Effector memory CD8-positive, alpha-beta T cell (primary cell): ENCODE measurements at places on chromosomes 16 and 17.

- peaks cover 70% of the 10 kb centered on the region for H3K27me3 ChIP-seq
- H3K36me3 ChIP-seq, result no peaks in the 10 kb centered on the region
- peaks cover 18% of the 10 kb centered on the region for H3K4me1 ChIP-seq
- no peak overlapping the region for H3K27ac ChIP-seq
- H3K4me3 ChIP-seq, result peak overlapping the region; percentile 61
These were observed 1.2 kb downstream of the EPN3 start for GRCh38 chr17:50533720-50534148.

DNA sequence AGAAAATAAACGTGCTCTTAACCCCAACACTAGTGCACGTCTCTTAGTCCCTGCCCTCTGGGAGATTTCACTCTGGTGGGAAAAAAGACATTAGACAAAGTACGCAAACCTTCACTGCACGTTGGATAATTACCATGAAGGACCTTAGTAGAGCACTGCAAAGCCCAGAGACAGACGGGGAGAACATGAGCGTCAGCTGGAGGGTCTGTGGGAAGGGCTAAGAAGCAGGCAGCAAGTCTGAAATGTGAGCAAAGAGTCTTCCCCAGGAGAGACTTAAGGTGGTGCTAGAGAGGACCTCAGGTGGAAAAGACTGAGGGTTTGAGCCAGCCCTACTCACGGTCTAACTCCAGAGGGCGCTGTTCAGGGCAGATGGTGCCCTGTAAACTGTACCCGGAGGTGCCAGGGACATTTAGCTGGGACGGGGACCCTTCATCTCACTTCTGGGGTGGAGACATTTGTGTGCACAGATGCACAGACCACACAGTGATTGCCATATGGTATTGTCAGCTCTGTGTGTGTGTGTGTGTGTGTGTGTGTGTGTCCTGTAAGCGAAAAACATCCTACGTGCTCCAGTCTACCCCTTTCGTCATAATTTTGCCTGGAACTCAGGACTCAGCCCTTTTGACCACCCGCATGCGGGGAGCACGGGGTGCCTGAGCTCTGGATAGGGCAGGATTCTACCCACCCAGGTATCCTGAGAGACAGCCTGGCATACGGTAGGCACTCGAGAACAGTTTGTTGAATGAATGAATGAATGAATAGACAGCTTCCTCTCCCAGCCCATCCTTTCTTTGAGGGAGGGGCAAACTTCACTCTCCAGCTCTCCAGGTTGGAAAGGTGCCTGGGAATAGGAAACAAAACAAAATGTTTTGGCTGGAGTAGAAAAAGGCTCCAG lies 10.1 kb upstream of the STAC2 start:
- peaks cover 43% of the 10 kb centered on the region for H3K4me1 ChIP-seq
- H3K4me3 ChIP-seq, result no peak overlapping the region
- H3K36me3 ChIP-seq, result peaks cover 3% of the 10 kb centered on the region
- peak overlapping the region; percentile 65 for H3K27ac ChIP-seq
- peaks cover 18% of the 10 kb centered on the region for H3K27me3 ChIP-seq

DNA sequence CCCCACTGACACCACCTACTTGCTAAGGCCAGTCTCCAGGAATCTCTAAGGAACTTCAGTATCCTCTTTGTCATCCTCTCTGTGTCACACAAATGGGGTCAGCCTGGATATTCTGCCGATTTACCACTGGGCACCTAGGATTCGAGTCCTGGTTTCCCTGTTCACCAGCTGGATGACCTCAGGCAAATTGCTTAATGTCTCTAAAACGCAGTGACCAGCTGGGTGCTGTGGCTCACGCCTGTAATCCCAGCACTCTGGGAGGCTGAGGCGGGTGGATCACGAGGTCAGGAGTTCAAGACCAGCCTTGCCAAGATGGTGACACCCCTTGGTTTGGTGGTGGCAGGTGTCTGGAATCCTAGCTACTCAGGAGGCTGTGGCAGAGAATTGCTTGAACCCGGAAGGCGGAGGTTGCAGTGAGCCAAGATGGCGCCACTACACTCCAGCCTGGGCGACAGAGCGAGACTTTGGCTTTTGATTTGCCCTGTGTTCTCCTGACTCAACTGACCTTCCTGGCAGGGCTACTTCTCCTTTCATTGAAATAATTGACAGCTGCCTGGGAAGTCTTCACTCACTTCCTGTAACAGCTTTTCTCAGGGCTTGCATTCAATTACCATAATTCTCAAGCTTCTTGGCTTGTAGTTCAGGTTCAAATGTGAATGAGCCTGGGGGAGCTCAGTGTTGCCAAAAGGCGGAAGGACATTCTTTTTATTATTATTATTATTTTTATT lies 15.4 kb downstream of the SYCE1L start:
- peaks cover 10% of the 10 kb centered on the region for H3K4me1 ChIP-seq
- H3K4me3 ChIP-seq, result no peak overlapping the region
- H3K36me3 ChIP-seq, result peaks cover 8% of the 10 kb centered on the region

- no peak overlapping the region for H3K27ac ChIP-seq
- no peaks in the 10 kb centered on the region for H3K4me1 ChIP-seq
- H3K27me3 ChIP-seq, result peaks cover 65% of the 10 kb centered on the region
- no peak overlapping the region for H3K4me3 ChIP-seq
These were observed 18.4 kb downstream of the TBX4 start for GRCh38 chr17:61470530-61471136.

DNA sequence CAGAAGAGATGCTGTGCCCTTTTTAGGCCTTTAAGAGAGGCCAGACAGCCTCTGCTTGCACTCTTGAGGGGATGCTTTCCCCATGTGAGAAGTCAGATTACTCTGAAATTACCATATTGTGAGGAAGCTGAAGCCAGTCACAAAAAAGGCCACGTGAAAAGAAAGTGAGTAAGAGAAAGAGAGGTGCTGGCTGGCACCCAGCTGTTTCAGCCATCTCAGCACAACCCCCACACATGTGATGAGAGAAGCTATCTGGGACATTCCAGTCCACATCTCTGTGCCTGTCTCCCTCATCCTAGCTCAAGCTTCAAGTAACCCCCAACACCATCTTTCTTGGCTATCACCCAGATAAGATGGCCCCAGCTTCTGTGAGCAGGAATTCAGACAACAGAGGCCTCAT lies 131.4 kb downstream of the HS3ST2 start:
- H3K36me3 ChIP-seq, result no peaks in the 10 kb centered on the region
- peaks cover 69% of the 10 kb centered on the region for H3K27me3 ChIP-seq
- peaks cover 8% of the 10 kb centered on the region for H3K4me1 ChIP-seq
- H3K27ac ChIP-seq, result no peak overlapping the region
- DNase-seq, result no peak

DNA sequence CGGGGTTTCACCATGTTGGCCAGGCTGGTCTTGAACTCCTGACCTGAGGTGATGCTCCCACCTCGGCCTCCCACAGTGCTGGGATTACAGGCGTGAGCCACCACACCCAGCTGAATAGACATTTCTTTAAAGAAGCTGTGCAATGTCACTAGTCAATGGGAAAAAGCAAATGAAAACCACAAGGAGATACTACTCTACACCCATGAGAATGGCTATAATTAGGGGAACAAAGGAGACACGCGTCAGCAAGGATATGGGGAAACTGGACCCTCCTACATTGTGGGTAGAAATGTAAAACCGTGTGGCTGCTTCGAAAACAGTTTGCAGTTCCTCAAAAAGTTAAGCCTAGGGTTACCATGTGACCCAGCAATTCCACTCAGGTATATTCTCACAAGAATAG lies 103.4 kb downstream of the VPS53 start:
- no peaks in the 10 kb centered on the region for H3K4me1 ChIP-seq
- no peak overlapping the region for H3K27ac ChIP-seq
- H3K27me3 ChIP-seq, result no peaks in the 10 kb centered on the region
- peaks cover 5% of the 10 kb centered on the region for H3K36me3 ChIP-seq
- no peak overlapping the region for H3K4me3 ChIP-seq
- DNase-seq, result no peak

DNA sequence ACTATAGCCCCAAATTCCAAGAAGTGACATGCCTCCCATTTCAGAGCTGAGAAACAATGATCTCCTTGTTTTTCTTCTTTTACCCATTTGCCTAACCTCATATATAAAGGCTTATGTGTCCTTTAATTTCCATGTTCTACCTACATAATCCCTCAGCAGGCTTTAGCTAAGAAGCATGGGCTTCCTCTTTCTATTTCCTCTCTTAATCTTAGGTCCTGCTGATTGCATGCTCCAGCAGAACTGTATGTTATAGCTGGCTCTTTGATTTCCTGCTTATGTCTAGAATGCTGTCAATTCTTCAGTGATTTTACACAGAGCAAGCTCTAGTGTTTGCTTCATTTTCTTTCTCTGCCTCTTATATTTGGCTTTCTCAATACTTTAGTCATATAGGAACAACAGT lies 151.7 kb upstream of the COX10 start:
- no peak for DNase-seq
- H3K4me1 ChIP-seq, result no peaks in the 10 kb centered on the region
- no peaks in the 10 kb centered on the region for H3K36me3 ChIP-seq
- H3K27ac ChIP-seq, result no peak overlapping the region
- no peak overlapping the region for H3K4me3 ChIP-seq
- H3K27me3 ChIP-seq, result no peaks in the 10 kb centered on the region

DNA sequence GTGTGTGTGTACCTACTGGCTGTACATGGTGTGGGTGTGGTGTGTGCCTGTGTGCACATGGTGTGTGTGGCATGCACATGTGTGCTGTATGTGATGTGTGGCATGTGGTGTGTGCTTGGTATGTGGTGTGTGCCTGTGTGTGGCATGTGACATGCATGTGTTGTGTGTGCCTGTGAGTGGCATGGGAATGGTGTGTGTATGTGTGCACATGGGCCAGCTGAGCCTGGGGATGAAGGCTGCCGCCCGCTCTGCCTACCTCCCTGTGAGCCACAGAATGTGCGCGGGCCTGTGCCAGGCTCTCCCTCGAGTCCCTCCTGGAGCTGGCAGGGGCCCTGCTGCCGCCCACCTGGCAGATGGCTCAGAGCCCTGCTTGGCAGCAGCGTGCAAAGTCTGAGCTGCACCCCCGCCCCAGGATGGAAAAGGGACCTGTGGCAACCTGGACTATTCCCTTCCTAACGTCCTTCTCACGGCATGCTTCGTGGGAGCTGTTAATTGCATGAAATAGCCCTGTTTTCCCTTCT lies 9.3 kb downstream of the PRSS27 start:
- no peak for DNase-seq
- peaks cover 5% of the 10 kb centered on the region for H3K4me1 ChIP-seq
- peaks cover 27% of the 10 kb centered on the region for H3K36me3 ChIP-seq
- H3K4me3 ChIP-seq, result no peak overlapping the region

- peaks cover 49% of the 10 kb centered on the region for H3K27me3 ChIP-seq
- peaks cover 32% of the 10 kb centered on the region for H3K4me1 ChIP-seq
- DNase-seq, result no peak
- H3K4me3 ChIP-seq, result peak overlapping the region; percentile 73
These were observed 3.7 kb upstream of the CBX8 start for GRCh38 chr17:79800325-79801155.

DNA sequence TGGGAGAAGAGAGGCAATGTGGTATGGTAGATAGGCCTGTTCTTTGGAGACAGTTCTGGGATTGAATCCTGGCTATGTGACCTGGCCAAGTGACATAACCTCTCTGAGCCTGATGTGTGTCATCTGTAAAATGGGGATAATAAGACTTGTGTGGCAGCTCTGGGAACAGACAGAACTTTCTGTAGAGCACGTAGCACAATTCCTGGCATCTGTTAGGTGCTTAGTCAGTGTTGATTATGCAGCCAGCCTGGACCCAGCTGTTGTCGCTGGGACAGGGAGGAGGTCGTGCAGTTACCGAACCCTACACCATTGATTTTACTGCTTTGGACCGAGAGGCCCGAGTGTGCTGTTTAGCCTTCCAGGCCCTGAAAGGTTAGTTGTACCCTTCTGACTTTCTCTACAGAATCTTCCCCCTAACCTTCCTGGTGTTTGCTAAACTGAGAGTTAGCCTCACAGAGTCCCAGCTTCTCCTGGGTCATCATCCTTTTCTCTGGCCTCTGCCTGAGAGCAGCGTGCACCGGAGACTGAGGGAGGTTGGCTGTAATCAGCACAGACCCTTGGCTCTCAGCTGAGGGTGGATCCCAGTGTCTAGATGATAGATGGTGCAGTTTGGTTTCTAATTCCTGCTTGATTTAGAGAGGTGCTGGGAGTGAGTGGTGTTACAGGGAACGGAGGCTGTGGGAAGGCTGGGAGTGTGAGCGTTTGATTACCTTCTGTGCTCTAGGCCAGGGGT lies 31.9 kb downstream of the MSI2 start:
- H3K4me1 ChIP-seq, result peaks cover 38% of the 10 kb centered on the region
- no peaks in the 10 kb centered on the region for H3K27me3 ChIP-seq
- DNase-seq, result no peak
- H3K27ac ChIP-seq, result no peak overlapping the region
- no peak overlapping the region for H3K4me3 ChIP-seq

DNA sequence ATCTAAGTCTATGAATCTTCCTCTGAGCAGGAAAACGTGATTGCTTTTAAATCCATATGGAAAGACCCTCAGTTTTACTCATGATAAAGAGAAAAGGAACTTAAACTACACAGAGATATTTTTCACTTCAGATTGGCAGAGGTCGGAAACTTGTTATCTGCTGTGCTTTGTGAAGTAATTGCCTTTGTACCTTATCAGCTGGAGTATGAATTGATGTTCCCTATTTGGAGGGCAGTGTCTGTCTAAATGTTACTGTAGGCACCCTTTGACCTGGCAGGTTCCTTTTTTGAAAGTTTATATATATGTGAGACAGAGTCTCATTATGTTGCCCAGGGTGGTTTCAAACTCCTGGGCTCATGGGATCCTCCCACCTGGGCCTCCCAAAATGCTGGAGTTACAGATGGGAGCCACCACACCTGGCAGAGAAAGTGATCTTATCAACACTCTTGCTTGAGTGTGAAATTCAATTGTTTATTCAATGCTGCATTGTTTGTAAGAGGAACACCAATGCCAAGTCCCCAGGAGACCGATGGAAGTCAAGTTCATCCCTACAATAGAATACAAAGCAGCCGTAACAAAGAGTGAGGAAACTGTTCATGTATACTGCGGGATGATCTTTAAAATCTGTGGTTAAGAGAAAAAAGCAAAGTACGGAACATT lies 52.3 kb downstream of the ABCC1 start:
- no peak overlapping the region for H3K4me3 ChIP-seq
- peaks cover 18% of the 10 kb centered on the region for H3K4me1 ChIP-seq
- DNase-seq, result no peak
- no peaks in the 10 kb centered on the region for H3K27me3 ChIP-seq
- H3K36me3 ChIP-seq, result peaks cover 12% of the 10 kb centered on the region
- H3K27ac ChIP-seq, result no peak overlapping the region

- H3K27ac ChIP-seq, result no peak overlapping the region
- H3K4me3 ChIP-seq, result peak overlapping the region; percentile 42
- peaks cover 15% of the 10 kb centered on the region for H3K27me3 ChIP-seq
- H3K36me3 ChIP-seq, result peaks cover 12% of the 10 kb centered on the region
- peaks cover 24% of the 10 kb centered on the region for H3K4me1 ChIP-seq
These were observed 3.3 kb upstream of the VAC14 start for GRCh38 chr16:70804153-70804733.

DNA sequence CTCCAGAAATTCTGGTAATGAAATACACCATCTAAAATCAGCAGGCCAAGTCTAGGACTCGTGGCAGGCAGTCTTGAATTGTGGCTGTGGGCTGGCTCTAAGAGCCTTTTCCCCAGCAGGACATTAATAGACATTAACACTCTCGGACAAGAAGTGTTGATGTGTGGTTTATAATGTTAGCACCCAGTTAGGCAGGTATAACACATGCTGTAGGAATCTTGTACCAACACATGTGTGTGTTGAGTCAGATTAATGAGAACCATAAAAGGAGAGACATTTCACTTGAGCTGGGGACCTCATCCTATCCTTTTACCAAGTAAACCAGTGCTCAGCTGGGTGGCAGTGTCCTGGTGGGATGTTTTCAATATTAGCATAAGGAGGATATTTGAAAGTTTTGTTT lies 264.5 kb downstream of the FTO start:
- no peak overlapping the region for H3K4me3 ChIP-seq
- peaks cover 3% of the 10 kb centered on the region for H3K36me3 ChIP-seq
- no peaks in the 10 kb centered on the region for H3K27me3 ChIP-seq
- peak overlapping the region; percentile 49 for H3K27ac ChIP-seq
- H3K4me1 ChIP-seq, result peaks cover 2% of the 10 kb centered on the region
- DNase-seq, result no peak
